Stimulated activated CD8-positive, alpha-beta memory T cell treated with anti-CD3 and anti-CD28 coated beads, Interleukin-4, amount 100 ng/mL, for 4 hours (primary cell): ENCODE measurements at places on chromosomes 4 and X.

DNA sequence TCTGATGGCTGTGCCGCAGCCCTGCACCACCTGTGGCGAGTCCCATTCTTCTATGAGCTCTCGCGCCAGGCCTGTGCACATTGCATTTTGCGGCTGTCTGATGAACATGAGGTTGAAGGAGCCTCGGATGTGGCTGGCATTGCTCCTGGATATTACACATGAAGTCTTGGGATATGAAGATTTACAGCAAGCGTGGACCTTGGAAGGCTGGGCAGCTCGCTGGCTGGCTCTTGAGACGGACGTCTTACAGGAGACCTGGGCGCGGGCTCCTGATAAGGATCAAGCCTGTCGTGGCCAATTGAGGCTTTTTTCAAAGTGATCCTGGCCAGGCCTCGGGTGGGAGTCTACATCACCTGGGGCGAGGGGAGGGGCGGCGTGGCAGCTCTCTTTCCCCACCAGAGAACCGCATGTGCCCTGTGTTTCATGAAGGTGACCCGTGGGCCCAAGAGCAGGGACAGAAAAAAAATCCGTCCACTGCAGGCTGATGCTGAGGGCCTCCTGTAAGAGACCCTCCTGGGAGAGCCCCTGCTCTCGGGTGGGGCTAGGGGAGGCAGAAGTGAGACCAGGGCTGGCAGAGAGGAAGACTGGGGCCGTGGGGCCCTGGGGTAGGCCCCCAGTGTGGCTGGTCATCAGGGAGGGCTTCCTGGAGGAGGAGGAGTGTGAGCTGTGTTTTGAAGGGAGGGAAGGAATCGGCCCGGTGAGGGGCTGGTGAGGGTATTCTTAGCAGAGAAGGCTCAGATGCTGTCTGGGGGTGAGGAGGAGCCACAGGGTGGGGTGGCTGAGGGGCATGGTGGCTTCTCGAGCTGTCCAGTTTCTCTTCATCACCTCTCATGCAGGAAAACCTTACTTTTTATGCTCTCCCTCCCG lies 23.6 kb downstream of the CPZ start:
- no peak for DNase-seq

DNA sequence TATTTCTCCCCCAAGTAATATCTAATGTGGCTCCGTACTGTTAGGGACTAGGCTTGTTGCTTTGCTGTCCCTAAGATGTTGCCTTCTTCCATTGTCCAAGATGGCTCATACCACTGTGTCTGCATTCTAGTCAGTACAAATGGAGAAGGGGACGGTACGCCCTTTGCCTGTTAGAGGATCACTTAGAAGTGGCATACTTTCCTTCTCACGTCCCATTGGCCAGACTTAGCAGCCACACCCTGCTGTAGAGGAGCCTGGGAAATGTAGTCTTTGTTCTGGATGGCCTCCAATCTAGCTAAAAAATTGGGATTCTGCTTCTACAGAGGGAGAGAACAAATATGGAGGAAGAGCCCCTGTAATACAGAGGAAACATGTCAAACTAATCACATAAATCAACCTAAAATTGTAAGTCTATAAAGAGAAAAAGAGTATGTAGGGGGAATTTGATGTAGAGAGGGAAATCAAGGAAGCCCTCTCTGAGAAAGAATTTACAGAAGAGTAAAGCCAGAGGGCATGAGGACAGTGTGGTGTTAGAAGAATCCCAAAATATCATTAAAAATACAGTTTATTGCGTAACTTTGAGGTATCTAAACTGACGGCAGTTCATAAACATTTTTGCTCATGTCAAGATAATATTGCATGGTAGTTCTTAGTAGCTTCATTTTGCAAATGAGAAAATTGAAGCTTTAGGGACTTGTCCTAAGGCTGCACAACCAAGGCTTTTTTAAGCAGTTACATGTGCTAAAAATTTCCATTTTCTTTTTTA lies 15.1 kb downstream of the PRIMPOL start:
- no peak for DNase-seq

GRCh38 chr4:69765751-69766150 lies 5.3 kb upstream of the SULT1B1 start:
- no peak for DNase-seq

DNA sequence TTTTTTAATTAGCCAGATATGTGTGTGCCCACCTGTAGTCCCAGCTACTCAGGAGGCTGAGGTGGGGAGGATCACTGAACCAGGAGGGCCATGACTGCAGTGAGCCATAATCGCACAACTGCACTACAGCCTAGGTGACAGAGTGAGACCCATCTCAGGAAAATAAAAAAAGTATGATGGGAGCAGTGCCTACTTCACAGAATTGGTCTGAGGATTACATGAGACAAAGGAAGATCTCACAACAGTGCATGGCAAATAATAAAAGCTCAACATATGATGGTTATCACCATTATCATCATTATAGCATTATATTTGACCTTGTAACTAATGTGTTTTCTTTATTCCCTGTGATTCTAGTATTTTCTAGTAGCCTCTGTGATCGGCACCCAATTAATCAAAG lies 19.9 kb upstream of the DCHS2 start:
- DNase-seq, result no peak

- DNase-seq, result no peak
Measured at GRCh38 chr4:140267576-140267975, 105.9 kb upstream of the SCOC start.

DNA sequence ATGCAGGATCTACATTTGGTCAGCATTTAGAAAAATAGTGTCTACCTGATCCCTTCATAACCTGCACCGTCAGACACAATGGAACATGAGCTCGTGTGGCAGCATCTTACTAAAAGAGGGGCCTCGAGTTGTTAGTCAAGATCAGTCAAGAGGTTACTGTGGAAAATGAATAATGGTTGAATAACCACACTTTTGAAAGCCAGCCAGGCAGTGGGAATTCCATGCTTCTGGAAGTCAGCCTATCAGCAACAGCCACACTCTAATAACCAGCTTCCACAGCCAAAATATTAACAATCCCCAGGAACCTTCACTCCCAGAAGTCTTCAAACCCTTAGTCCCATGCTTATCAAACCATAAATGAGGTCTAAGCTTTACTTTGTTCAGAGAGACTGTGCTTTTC lies 234.3 kb downstream of the HS3ST1 start:
- no peak for DNase-seq

GRCh38 chrX:129769467-129770154 lies 10.1 kb upstream of the SASH3 start:
- no peak for DNase-seq
